ENCODE measurements at places on chromosomes 16 and 17.
A peak's percentile ranks its signal among the peaks of the same experiment; 100 is the strongest.

- DNase-seq, result peak; percentile 61
Observed at GRCh38 chr17:27384261-27384701, 72.0 kb upstream of the KSR1 start.

DNA sequence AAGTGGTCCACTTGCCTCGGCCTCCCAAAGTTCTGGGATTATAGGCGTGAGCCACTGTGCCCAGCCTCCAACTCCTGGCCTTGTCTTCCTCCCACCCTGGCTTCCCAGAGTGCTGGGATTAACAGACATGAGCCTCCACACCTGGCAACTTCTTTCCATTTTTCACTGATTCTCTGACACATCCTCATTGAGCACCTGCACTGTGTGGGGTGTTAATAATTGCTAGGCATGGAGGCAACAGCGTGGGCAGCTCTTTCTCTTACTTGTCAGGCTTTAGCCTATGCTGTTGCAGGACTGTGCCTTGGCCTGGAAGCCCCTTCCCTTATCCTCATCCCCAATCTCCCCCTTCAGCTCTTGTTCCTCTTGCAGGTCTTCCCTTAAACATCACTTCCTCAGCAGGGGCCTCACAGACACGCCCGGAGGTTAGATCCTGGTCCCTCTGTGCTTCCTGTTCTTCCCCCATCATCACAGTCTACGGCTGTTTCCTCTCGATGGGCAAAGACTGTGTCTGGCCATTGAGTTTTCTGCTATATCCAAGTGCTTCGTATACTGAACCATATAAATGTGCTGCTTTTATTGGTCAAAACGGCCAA, 7.9 kb downstream of the QPRT start:
- DNase-seq, result no peak

DNA sequence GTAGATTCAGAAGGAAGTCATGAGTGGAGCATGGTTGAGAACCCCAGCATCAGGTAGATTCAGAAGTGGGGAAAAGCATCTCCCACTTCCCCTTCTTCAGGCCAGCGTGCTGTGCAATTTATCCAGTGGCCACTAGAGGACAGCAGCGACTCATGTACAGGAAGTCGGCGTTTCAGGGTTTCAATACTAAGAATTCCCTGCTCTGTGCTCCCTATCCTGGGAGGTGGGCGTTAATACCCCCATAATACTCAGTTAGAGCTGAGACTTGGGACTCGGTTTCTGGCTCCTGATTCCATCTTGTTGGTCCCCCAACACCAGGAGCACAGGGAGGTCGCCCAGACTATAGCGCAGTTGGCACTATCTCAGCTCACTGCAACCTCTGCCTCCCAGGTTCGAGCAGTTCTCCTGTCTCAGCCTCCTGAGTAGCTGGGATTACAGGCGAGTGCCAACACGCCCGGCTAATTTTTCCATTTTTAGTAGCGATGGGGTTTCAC, 75.3 kb upstream of the AMZ2 start:
- peak; percentile 13 for DNase-seq

DNA sequence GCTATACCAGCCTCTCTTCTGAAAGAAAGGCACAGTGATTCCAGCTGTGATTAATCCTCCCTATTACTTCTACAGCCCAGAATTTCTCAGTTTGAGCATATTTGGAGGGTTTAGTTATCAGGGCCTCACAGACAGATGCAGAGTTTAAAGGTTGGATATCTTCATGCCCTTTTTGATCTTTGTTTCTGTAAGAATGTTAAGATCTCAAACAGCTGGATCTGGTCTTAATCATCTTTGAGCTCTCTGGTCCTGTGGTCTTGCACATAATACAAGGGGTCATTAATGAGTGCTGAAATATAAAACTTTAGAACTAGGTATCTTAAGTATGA, 9.1 kb upstream of the ARL2BP start:
- no peak for DNase-seq

DNA sequence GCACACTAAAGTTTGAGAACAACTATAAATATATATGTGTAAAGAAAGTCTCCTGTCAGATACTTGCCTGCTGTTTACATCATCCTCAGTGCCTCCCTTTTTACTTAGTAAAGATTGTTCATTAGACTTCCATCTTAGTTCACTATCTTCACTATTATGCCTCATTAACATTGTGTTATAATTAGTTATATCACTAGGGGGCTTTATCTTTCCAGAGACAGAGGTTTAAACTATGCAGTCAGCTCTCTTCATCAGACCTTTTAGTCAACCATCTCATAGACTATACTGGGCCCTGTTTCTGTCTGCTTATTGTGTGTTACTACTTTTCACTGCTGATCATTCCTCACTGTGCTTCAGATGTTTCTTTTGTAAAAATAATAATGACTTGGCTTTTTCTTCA, 630.8 kb upstream of the KIF2B start:
- DNase-seq, result no peak

DNA sequence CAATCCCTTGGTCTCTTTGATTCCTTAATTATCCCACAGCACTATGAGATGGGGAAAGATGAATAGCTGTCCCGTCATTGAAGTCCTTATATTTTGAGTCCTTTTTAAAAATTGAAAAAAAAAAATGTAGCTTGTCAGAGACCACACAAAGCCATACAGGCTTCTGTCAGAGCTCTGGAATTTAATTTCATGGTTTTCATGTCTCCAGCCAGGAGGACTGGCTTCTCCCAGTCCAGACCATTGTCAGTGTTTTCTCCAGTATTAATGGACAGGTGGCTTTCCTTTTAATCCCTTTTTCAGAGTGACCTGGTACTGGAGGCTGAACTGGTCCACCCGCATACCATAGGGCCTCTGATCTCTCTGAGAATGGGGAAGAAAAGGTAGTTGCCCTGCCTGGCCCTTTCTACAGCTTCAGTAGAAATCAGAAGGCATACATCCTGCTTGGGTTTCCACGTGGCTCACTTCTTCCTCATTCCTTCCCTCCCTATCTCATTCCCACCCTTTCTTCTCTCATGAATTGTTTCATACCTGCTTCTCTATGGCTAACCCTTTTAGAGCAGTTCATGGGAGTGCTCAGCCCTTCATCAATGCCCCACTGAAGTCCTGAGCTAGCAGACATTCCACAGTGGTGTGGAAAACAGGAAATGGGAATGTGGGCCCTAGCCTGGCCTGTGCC, 29.1 kb downstream of the TRIM16 start:
- DNase-seq, result no peak

GRCh38 chr17:66920950-66921349, 43.6 kb upstream of the CACNG4 start:
- DNase-seq, result no peak

DNA sequence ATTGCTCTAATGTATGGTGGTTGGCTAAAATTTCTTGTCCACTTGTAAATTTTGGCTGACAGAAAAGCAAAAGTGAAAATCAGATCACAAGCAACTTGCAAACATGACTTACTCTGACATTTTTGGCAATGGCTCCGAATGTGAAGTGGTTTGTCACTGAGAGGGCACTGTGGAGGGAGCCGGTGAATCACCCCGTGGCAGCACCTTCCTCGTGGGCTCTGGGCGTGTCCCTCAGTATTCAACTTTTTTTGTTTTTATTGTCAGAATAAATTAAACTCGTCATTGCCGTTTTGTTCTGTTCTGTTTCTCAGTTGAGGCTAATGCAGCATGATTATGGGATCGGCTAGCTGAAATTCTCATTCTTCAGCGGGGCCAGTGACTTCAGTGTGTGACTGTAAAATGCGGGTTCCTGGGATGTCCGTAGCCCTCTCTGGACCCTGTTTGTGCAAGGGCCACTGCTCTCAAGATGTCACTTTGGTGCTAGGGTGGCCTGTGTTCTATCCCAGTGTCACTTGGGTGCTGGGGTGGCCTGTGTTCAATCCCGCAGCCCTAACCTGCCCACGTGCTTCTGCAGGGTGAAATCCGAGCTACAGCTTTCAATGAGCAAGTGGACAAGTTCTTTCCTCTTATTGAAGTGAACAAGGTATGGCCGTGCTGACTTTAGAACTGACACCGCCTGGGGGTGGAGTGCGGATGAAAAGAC, 48.8 kb downstream of the RPA1 start:
- no peak for DNase-seq

- no peak for DNase-seq
Observed at GRCh38 chr17:72306037-72306436, 185.2 kb downstream of the SOX9 start.

- DNase-seq, result no peak
Observed at GRCh38 chr16:28537964-28538732, 626 bp downstream of the NUPR1 start.

GRCh38 chr16:78768226-78768625, 668.8 kb downstream of the WWOX start:
- DNase-seq, result no peak

DNA sequence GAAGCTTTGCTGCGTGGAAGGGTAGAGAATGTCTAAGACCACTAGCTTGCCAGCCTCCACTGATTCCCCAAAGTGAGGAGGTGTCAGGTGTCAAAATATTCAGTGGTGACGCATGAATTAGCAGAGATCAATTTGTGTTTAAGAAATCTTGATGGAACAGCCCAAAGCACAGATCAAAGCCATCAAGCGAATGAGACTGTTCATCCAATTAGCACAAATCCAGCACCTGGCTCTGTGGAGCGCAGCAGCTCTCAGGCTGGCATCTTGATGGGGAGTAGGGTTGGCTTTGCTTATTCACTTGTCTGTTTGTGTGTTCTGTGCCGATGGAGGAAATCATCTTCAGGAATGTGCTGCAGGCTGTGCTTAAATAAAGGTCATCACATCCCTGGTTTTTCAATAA, 456.8 kb upstream of the CCL2 start:
- no peak for DNase-seq

GRCh38 chr17:79796444-79796762, 474 bp downstream of the CBX8 start:
- DNase-seq, result no peak

GRCh38 chr17:61436273-61436672, 15.9 kb upstream of the TBX4 start:
- no peak for DNase-seq

GRCh38 chr17:76078860-76079534, at the start of gene ZACN:
TSS of gene ZACN (plus strand) at chr17:76079182. CDS start at chr17:76079265, 83 bp downstream.
- DNase-seq, result no peak

- no peak for DNase-seq
Observed at GRCh38 chr17:54982399-54982798, 13.8 kb downstream of the STXBP4 start.

DNA sequence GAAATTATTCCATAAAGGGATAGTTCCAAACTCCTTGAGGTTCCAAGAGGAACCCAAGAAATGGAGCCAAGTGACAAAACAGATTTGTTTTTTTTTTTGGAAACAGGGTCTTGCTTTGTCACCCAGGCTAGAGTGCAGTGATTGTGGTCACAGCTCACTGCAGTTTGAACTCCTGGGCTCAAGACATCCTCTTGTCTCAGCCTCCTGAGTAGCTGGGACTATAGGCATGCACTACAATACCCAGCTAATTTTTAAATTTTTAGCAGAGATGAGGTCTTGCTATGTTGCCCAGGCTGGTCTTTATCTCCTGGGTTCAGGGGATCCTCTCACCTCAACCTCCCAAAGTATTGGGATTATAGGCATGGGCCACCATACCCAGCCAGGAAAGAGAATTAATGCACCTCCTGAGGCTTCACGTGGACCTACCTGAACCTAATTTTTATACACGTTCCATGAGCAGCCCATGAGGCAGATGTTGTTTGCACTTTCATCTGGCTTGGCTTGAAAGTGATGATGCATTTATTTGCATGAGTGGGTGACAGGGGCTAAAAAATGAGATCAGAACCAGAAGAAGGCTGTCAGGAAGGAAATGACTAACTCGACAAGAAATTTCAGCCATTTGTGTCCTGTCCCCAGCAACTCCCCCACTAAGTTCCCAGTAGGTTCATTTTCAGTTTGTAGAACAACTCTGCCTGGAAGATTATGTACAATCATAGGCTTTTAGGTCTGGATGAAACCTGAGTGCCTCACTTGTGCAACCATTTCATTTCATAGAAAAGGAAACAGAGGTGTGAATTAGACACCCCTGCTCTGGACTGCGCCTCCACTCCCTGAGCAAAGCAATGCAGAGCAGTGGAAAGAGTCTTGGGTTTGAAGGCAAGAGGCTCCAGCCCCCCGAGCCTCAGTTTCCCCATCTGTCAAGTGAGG, 10.3 kb upstream of the IRF8 start:
- peak; percentile 87 for DNase-seq

GRCh38 chr16:1065469-1066128, 6.9 kb upstream of the SSTR5 start:
- DNase-seq, result no peak

- no peak for DNase-seq
Observed at GRCh38 chr16:23225634-23226033, 43.1 kb downstream of the SCNN1G start.

- no peak for DNase-seq
Observed at GRCh38 chr16:15493466-15494180, 59.2 kb downstream of the BMERB1 start.

DNA sequence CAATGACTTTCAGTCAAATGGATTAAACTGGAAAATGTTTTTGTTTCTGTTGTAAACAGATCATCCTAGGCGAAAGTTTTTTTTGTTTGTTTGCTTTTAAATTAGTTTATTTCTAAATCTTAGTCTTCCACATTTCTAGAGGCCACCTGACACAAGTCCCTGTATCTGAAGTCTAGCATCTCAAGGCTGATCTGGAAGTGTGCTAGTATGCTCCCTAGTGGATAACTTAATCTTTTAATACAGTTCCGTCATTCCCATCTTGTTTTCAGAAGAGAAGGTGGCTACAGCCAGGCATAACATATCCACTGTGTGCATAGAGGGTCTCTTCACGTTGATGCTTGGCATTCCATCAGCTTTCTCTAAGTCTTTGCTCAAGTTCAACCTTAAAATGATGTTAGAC, 7.6 kb downstream of the IFT20 start:
- DNase-seq, result no peak

- no peak for DNase-seq
Observed at GRCh38 chr17:58192612-58193011, at the start of gene EPX. TSS of gene EPX (plus strand) at chr17:58192726. CDS start at chr17:58192847, 121 bp downstream.

DNA sequence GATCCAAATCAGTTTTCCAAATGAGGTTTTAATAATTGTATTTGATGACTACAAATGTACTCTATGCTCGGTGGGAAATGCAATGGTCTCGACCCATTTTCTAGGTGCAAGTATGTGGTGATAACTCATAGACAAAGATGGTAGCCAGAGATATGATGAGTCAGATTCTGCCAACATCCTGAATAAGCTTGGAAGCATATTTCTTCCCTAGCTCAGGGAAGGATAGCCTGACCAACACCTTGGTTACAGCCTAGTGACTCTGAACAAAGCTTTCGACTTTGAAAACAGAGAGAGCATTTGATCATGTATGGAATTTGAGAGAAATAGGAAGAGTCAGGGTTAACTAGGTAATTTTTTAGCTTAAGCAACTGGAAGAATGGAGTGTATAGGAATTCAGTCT, 128.3 kb upstream of the MYOCD start:
- DNase-seq, result no peak

DNA sequence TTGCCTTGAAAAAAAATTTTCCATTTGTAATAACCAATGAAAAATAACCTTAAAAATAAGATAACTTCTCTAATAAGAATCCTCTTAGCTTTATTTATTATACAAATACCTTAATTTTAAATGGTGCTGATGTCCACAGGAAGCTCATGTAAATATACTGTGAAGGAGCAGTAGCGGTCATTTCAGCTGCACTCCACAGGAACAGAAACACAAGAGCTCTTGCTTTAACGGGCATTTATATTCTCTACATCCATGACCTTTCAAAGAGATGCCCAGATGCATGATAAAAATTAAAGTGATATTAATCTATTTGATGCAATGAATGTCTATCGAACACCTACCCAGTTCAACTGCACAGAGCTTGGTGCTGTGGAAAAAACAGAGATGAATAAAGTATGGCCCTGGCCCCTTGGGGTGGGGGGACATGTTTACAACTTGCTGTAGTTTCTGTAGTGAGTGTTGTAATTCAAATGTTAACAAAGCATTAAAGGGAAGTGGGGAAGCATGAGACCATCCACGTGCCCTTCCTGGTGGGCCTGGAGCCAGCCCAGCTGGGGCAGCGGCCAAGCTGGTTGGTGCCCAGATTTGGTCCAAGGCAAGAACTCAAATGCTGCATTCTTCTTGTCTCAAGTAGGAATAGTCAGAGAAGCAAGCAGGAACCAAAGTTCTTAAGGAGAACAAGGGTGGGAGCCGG, 47.9 kb downstream of the IQCK start:
- DNase-seq, result no peak

Data from non-pigmented ciliary epithelial cell (primary cell).